ENCODE measurements at places on chromosomes 6 and 20. TPM values are rescaled to one million over a fixed set of nuclear protein-coding genes. Genes with fewer than 3 reads are reported as not detected.

The TOMM6 gene
- 194 TPM for total RNA-seq

The LGSN gene
- total RNA-seq, result not detected

The TNFRSF6B gene
- not detected for total RNA-seq

The BPIFA1 gene
- not detected for total RNA-seq

The SRC gene
- total RNA-seq, result 5.3 TPM

The TOX2 gene
- total RNA-seq, result 17.2 TPM

The PARD6B gene
- total RNA-seq, result 4.5 TPM

The PPP1R14C gene
- total RNA-seq, result 0.15 TPM

The KHDC1 gene
- total RNA-seq, result 2.9 TPM

The MLN gene
- total RNA-seq, result not detected

The SIRPB1 gene
- 4.5 TPM for total RNA-seq

The RAET1G gene
- total RNA-seq, result not detected

The POU5F1 gene
- not detected for total RNA-seq

The ME1 gene
- total RNA-seq, result not detected

The NMBR gene
- total RNA-seq, result not detected

The PDYN gene
- not detected for total RNA-seq

The PRICKLE4 gene
- total RNA-seq, result not detected

The FOXS1 gene
- not detected for total RNA-seq

The PROKR2 gene
- total RNA-seq, result not detected

The SULF2 gene
- 0.71 TPM for total RNA-seq

The PRDM1 gene
- total RNA-seq, result 108 TPM

The SLA2 gene
- total RNA-seq, result 78.8 TPM

The MCCD1 gene
- total RNA-seq, result not detected

The PTCHD4 gene
- total RNA-seq, result not detected

The GLP1R gene
- not detected for total RNA-seq

The RIMS1 gene
- not detected for total RNA-seq

The DLK2 gene
- 0.39 TPM for total RNA-seq

The SLC17A9 gene
- 2.5 TPM for total RNA-seq

The ECT2L gene
- not detected for total RNA-seq

The HDGFL1 gene
- total RNA-seq, result not detected

The FOXQ1 gene
- not detected for total RNA-seq

The GGTLC1 gene
- total RNA-seq, result not detected

The COL12A1 gene
- not detected for total RNA-seq

The JPH2 gene
- total RNA-seq, result not detected

The ZNF165 gene
- 0.44 TPM for total RNA-seq

The CDH4 gene
- not detected for total RNA-seq

The SMOC2 gene
- not detected for total RNA-seq

The TGM2 gene
- total RNA-seq, result 1.6 TPM

The MKKS gene
- total RNA-seq, result 7.4 TPM

The C6orf141 gene
- not detected for total RNA-seq

The BTNL2 gene
- total RNA-seq, result not detected

The CCDC167 gene
- total RNA-seq, result 73.3 TPM

The ZC2HC1B gene
- total RNA-seq, result not detected

The TGM3 gene
- not detected for total RNA-seq

The ENPP3 gene
- total RNA-seq, result 1.5 TPM

The TPX2 gene
- 79.9 TPM for total RNA-seq

The HLA-DOB gene
- total RNA-seq, result 8.1 TPM

The LY6G5B gene
- total RNA-seq, result 27.5 TPM

The POU3F2 gene
- total RNA-seq, result not detected

The EYS gene
- not detected for total RNA-seq
